ENCODE measurements at places on chromosomes 7 and 10. TPM values are rescaled to one million over a fixed set of nuclear protein-coding genes. Genes with fewer than 3 reads are reported as not detected.

DNA sequence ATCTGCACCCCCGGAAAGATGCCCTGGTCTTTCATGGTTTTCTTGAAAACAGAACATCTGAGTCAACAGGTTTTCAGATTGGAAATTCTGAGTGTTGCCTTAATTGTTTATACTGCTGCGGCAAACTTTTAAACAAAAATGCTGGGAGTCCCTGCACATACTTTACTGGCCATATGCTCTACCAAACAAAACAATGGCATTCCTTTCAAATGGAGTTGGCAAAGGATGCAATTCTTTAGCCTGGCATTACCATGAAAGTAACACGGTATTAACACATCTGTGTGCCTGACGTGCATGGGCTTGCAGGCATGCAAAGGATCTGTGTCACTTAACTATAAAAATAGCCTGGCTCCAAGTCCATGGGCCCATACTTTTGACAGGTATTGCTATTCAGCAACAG lies 4.2 kb downstream of the INHBA start:
- no peak for DNase-seq

DNA sequence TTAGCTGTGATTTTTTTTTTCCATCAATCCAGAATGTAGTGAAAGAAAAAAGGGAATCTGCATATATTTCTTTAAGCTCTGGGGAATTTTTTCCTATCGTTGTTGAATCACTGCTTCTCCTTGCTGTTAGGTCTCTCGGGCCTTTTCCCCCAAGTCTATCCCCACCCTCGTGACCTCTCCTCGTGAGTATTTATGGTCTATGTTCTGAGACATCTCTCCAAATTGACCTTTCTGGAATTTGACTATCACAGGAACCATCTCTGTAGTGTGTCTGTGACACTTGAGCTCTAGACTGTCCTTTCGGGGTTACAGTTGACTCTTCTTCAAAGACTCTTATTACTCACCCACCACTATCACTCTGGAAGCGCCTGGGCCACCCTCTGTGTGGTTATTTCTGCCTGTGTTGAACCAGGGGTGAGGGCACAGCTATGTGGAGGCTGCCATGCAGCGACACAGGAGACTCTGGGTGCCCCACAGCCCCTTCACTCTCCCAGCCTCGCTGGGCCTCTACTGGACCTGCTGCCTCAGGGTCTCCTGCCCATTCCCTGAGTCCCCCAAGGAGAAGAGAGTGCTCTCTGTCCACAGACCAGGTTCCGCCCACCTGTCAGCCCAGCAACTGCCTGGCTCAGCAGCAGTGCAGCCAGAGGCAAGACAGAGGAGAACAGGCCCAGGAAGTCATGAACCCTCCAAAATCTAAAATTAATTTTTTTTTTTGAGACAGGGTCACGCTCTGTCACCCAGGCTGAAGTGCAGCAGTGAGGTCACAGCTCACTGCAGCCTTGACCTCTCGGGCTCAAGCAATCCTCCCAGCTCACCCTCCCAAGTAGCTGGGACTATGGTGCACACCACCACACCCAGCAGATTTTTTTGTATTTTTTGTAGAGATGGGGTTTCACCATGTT lies 45.7 kb upstream of the PTPRN2 start:
- no peak for DNase-seq

Gene EIF4EBP2
- total RNA-seq: 51.7 TPM

DNA sequence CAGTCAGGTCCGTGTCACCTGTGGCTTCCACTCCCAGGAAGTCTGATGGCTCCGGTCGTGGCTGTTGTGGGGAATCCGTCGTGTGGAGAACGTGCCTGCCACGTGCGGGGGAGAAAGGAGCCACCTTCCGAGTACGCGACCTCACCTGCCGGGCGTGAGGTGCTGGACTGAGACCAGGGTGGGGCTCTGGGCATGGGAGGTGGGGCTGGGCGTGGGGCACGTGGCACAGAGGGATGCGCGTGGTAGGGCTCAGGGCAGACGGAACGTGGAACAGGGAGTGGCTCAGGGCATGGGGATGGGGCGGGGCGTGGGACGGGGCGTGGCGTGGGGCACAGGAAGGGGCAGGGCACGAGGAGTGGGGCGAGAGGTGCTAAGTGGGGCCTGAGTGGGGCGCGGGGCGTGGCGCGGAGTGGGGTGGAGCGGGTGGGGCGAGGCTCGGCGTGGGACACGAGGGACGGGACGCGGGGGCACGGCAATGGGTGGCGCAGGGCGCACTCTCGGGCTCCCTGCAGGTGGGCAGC lies 64.8 kb downstream of the C10orf143 start:
- no peak for DNase-seq

Gene SLC13A4
- not detected for total RNA-seq

DNA sequence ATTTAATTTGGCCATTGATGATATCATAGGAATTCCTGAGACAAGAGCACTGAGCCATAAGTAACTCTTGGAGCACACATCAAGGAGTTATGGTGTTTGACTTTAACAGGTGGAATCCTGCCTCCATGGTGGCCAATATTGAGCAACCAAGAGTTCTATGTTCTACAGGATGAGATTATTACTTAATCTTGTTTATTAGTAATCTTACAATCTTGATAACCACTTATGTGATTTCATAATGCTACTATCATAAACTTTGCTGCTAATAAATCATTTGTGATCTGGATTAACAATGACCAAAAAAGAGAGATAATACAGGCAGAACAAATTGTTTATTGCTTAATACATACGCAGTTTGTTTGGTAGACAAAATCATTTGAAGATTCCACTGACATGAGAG lies 27.5 kb upstream of the PDK4 start:
- no peak for DNase-seq

DNA sequence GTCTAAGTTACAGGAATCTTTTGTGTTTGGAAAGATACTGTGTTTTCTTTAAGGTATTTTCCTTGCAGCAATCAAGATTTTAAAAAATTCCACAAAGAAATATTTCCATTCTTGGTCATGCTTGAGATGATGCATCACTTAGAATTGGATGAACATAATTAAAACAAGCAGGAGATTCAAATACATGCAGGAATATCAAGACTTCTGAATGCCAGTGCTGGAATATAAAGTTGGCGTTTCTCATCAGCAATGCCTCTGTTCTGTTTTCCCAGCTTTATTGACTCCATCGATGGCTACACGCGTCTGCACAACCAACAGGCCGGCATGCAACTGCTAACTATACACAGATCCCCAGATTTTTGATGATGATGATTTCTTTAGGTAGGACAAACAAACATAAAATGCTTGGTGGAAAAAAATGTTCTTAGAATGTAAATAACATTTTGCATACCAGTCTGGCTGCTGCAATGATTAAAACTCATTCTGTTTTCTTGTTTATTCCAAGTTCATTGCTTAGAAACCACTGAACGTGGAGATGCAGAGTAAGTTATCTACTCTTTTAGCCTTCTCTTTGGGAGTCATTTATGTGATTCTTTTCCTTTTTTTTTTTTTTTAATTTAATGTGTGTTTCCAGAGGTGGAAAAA lies 91.3 kb upstream of the FAM171A1 start:
- no peak for DNase-seq

Gene CAV1
- total RNA-seq: 0.87 TPM

GRCh38 chr10:57664815-57665214 lies 602.9 kb downstream of the IPMK start:
- DNase-seq: no peak

Gene OR2A5
- total RNA-seq: not detected

- no peak for DNase-seq
Measured at GRCh38 chr10:118116715-118117449, 70.1 kb upstream of the RAB11FIP2 start.

Gene NRAP
- not detected for total RNA-seq

GRCh38 chr10:44164251-44164956 lies 220.5 kb downstream of the CXCL12 start:
- DNase-seq: no peak

- no peak for DNase-seq
Measured at GRCh38 chr7:133419041-133419440, 166.2 kb downstream of the EXOC4 start.

Gene AKR1C8
- total RNA-seq: 0.14 TPM

DNA sequence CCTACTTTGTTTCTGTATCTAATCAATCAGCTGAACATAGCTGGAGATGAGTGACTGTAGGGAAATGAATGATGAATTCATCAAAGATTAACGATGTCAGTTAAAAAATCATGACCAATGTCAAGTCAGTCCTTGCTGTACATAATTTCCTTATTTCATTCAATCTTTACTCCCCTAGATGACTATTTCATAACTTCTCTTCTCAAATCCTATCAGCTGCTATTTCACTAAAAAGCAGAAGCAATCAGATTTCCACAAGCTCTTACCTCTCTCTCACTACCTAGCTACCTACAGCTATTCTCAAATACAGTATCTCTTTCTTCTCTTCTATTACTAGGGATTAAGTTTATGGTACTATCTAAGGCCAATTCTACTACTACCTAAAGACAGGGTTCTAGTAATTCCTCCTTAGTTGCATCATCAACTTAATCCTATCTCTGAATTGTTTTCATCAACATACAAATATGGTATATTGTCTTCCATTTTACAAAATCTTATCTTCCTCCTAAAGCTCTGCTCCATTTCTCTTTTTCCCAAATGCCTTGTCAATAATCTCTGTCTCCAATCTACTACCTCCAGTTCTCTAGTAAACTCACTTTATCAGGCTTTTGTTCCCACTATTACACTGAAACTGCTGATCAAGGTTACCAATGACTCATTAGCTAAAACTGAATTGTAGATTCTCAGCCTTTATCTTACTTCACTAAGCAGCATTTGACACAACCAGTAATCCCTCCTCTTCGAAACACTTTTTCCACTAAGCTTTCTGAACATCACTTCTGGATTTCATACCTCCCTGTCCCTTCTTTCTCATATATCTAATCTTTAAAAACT lies 28.4 kb downstream of the JMJD1C start:
- DNase-seq: no peak

DNA sequence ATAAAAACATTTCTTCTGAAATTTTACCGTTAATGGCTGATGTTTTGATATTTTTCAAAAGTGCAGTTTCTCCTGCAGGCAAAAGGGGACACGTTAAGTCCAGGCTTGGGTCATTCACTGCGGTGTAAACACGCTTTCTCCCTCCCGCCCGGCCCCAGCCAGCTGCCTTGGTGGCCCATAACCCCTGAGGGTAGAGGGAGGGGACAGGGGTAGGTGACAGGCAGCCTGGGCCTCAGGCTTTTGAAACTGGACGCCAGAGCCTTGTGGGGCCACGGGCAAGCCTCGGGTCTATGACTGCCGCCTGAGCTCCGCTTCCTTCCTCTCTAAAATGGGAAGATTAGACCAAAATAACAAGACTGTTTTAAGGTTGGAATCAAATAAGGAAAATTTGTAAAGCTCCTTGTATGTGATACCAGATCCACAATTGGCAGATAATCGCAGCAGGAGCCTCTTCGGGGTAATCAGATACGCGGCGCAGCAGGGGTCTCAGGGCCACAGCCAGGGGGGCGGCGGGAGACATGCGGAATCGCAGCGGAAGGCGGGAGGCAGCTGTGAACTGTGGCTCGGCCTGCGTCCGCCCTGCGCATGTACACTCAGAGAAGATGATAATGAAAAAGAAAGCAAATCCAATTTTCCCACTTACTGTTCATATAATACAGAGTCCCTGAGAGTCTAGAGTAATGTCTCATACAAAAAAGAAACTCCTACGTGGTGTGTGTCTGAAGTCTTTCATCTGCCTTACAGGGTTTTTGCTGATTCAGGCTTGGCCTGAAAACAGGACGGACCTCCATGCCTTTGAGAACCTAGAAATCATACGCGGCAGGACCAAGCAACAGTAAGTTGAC lies 138.3 kb downstream of the EGFR start:
- DNase-seq: no peak

Gene CCDC172
- not detected for total RNA-seq

- DNase-seq: no peak
Measured at GRCh38 chr10:95628786-95629185, 27.7 kb downstream of the ALDH18A1 start.

GRCh38 chr7:73359746-73360375 lies 31.9 kb downstream of the FKBP6 start:
- DNase-seq: no peak

DNA sequence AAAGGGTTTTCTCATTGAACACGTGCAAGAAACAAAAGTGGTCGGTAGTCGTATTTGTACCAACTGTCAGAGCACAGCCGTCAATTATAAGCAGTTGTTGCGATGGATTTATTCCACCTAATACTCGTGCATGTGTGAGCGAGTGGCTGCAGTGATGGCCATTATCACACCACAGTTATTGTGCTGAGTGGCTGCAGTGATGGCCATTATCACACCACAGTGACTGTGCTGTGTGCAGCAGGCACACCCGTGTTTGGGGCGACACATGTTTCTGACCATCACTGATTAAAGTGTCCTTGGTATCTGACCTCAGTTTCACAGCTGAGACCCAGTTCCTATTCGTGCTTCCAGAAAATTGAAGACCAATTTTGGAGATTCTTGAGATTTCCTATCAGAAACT lies 142.9 kb upstream of the PFKP start:
- DNase-seq: no peak

- DNase-seq: no peak
Measured at GRCh38 chr7:37943905-37944736, 23.7 kb downstream of the EPDR1 start.

Measured in activated CD8-positive, alpha-beta memory T cell treated with anti-CD3 and anti-CD28 coated beads, Interleukin-2, amount 10 ng/mL, durations not matched to agents 7 days and 5 days (primary cell).